ENCODE measurements at places on chromosomes 3 and 15. TPM values are rescaled to one million over a fixed set of nuclear protein-coding genes. Genes with fewer than 3 reads are reported as not detected.

- no peak for DNase-seq
Measured at GRCh38 chr3:146404436-146404835, 64.9 kb downstream of the PLSCR2 start.

DNA sequence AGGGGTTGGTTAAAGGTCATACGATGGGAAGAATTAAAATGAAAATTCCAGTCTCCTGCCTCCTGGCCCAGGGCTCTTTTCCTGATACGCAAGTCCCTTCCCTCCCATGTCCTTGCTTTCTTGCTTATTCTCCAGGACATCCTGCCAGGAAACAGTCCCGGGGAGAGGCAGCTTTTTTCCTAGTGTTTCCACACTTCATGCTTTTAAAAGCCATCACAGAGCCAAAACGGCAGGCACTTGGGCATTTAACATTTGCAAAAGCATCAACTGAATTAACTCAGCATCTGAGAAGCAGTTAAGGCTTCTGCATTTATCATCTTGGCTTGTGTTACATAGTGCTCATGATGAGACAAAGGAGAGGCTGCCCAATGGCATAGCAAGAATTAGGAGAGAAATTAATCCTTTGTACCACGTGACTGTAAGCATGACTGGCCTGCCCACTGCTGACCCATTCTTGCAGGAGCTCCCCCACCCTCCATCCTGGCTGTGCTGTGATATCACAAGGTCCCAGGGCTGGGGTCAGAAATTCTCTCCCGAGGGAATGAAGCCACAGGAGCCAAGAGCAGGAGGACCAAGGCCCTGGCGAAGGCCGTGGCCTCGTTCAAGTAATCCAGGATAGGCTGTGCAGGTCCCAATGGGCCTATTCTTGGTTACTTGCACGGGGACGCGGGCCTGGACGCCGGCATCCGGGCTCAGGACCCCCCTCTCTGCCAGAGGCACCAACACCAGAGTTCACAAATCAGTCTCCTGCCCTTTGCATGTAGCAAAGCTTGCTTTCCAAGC, 21.6 kb upstream of the VILL start:
- peak; percentile 38 for DNase-seq

DNA sequence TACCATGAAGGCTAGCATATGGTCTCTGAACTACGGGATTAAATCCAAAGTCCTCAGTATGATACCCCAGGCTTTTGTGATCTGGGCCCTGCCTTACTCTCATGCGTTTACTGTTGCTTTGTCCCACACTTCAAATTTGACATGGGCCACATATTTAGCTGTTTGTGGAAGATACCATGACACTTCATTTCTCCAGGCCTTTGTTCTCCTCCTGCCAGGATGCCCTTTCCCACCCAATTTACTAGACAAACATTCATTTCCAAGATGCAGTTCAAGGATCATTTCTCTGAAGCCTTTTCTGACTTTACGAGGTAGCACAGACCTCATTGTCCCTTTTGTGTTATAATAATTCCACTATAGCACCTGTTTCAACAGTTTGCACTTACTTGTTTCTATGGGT, 2.2 kb upstream of the OXSM start:
- no peak for DNase-seq

DNA sequence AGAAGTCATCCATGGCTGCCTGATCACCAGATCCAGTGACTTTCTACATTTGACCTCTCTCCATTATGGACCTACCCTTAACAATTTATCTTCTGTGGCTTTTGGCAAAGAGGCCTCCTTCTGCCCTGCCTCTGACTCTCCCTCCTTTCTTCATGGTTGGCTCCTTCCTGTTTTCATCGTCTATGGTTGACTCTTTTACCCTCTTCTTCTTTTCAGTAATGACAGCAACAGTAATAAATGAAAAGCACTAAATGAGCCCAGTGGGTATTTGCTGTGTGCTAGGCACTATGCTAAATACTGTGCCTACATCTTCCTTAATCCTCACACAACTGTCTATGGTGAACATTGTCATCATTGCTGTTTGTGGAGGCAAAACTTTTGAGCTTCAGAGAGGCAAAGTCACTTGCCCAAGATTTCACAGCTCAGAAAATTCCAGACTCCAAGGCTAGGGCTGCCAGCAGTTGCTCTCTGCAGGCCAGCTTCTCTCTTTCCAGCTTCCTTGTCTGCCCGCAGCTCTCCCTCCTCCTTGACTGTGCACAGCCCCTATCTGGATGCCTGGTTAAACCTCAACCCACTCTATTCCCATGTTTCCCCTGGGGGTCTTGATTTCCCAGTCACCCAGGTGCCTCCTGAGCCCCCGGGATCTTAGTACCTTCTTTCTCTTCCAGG, 24.6 kb downstream of the ITPR1 start:
- no peak for DNase-seq

- no peak for DNase-seq
Measured at GRCh38 chr3:25419251-25419650, 8.8 kb upstream of the RARB start.

DNA sequence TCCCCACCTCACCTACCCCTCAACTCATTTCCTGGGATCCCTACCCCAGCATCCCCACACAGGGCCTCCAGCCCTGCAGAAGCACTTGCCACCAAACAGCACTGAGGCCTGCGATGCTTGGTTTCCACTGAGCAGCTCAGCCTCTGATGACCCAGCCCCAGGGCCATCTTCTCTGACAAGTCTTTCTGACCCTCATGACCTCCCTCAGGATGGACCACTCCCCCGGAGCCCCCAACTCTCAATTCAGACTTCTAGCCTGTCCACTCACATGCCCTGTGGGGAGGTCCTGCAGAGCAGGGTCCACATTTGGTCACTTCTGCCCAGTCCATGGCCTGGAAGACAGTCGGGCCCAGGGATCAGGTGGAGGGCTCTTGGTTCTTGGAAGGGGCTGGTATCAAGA, 63.4 kb upstream of the SPATA12 start:
- DNase-seq = no peak

GRCh38 chr3:186842426-186843038, at the start of gene ADIPOQ:
Gene ADIPOQ, plus strand, starts transcription at chr3:186842710. Its CDS starts 10,349 bp downstream, at chr3:186853059.
- no peak for DNase-seq

DNA sequence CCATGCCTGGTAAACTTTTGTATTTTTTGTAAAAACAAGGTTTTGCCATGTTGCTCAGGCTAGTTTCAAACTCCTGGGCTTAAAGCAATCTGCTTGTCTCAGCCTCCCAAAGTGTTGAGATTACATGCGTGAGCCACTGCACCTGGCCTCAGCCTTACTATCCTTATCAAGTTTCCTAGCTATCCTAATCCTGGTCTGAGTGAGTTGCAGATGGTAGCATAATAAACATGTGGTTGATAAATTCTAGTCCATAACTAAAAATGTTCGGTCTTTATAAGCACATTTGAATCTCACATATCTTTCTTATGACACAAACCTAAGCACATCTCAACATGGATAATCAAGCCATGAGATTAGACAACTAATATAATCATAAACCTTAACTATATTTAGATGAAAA, 18.5 kb downstream of the NPHP3 start:
- no peak for DNase-seq

DNA sequence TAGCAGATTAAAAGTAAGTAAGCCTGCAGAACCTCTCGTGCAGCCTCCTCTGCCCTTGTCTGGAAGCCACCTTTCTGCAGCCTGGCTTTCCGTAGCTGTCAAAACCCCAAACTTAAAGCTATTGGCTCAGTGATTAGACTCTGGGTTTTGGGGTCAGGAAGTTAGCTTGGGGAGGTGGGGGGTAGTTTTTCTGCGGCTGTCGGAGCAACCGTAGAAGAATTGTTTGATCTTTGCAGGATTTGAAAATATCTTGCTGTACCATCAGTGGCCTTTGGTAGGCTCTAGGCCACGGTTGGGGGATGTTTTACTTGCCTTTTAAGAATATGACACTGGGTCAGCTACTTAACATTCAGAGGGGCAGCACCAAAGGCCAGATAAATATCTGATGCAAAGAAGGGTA, 88.4 kb upstream of the RASGRP1 start:
- no peak for DNase-seq

DNA sequence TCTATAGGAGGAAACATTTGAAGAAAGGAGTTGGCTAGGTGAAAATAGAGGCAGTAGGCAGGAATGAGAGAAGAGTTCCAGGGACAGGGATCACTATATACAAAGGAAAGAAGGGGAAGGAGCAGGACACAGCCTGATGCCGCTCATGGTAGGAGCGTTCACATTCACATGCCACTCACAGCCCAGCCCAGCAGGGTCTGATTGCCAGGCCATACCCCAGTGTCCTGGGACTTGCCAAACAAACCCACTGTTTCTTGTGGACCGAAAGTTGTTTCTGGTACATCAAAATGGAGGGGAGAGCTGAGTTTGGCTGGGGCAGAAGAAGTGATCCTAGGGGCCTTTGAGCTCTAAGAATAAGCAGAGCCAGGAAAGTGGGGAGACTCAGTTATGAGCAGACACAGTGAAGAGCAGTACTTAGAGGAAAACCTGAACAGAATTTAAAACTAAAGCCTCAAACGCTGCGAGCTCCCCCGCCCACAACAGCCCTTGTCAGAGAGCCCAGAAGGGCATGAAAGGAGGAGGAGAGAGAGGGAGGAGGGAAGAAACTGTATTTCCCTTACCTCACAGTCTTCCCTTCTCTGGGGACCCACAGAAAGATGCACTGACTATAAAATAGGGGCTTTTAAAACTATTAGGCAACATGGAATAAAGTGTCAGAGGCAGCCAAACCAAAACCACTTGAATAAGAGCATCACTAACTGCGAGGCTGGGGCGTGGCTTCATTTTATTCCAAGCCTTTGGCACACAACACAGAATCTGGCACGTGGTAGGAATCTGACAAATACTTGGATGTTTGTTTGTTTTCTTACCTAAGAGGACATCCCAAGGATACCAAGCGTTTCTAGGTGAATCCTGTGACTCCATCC, 129.0 kb downstream of the RPL22L1 start:
- peak; percentile 15 for DNase-seq

DNA sequence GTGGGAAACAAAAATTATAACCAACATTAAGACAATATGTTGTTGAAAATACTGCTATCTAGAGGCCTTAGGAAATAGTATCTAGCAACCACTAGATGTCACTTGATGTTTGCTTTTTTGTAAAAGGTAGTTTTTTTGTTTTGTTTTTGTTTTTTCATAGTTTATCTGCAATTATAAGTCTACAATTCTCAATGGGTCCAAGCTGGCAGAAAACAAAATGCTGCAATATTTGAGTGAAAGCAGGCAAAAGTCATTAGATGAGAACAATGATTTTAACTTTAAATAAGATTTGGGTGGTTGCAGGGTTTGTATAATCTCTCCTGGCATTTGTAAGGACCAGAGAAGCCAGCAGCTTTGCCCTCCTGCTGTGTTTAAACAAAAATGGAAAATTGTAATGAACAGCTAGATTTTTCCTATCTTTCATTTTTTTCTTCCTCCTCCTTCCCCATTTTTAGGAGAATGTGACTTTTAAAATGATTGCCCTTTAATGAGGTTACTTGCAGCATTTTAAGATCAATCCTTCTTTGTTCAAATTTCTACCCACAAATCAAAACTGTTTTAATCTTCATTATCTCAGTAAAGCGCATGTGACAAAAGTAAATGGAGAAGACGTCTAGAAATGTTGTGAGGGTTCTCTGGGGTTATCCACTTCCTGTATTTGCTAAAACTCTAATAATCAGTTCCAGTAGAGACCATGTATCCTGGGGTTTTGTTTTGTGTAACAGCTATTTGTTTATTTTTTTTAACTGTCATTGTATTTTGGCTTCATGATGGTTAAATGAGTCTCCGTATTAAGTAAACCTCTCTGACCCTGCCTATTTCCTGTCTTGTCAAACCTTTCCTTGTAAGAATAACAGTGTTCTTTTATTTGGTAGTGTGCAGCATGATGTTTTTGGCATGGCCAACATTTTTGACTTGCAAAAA, 27.3 kb downstream of the DUT start:
- no peak for DNase-seq

- DNase-seq = no peak
Measured at GRCh38 chr3:12445523-12446240, 38.6 kb upstream of the TSEN2 start.

DNA sequence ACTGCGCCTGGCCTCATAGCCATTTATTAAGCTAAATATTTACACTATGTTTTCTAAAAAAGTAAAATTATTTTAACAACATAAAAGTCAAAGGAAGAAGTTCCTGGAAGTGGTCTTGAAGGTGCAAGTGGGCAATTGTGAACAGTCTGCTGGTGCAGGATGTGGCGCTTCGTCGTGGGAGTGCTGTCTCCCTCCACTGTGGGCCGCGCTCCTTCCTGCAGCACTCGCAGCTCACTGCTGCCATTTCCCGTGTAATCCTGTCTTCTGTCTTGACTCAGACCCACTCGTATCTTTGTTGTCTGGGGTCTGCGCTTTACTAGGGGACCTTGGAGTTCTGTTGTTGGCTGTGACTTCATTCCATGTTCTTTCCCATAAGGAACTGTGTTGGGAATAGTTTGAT, 56.3 kb downstream of the APBA2 start:
- no peak for DNase-seq

- no peak for DNase-seq
Measured at GRCh38 chr3:173253471-173253870, 112.4 kb upstream of the SPATA16 start.

DNA sequence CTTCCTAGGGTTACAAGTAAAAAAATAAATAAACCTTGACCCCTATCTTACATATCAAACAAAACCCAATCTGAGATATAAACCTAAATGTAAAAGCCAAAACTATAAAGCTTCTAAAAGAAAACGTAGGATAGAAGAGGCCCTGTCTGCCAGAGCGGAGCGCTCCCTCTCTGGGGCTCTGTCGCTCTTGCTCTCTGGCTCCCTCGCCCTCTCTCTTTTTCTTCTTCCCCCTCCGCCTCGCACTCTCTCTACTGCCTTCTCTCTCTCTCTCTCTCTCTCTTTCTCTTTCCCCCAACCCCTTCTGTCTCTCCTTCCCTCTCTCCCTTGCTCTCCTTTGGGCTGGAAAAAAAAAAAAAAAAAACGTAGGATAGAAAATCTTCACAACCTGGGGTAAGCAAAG, 21.6 kb downstream of the RYK start:
- no peak for DNase-seq

DNA sequence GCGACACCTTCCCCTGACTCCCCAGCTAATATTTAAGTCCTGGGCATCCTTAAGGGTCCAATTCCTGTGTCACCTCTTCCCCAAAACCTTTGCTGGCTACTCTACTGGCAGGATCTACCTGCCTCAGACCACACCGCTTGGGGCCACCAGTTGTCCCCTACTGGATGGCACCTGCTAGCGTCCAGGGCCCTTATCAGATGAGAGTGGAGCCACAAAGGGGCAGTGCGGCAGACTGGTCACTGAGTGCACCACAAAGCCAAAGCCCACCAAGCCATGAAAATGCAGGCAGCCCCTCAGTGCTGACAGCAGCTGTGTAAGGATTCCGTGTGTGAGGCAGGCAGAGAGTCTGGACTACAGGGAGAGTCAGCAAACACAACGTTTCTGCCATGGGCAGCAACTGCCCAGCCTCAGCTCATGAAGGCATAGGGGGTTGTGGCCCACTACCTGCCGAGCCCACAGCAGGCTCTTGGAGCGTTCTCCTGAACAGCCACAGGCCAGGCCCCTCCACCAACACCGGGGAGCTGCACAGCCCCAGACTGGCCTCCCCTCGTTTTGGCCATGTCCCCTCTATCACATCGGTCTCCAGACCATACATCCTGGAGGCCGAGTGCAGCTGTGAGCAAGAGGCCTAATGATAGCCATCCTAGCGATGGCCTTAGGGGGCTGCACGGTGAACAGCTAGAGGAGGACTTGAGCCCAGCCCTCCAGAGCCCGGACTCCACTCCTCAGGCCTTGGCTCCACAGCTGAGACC, 32.3 kb downstream of the ALDH1L1 start:
- DNase-seq = no peak

IQCH gene
- polyA plus RNA-seq = 1.7 TPM

FEZF2 gene
- not detected for polyA plus RNA-seq

TPM1 gene
- polyA plus RNA-seq = 4,474 TPM

CP gene
- 1.4 TPM for polyA plus RNA-seq

SLC22A13 gene
- 0.13 TPM for polyA plus RNA-seq
